ENCODE measurements at places on chromosomes 11 and 22.

DNA sequence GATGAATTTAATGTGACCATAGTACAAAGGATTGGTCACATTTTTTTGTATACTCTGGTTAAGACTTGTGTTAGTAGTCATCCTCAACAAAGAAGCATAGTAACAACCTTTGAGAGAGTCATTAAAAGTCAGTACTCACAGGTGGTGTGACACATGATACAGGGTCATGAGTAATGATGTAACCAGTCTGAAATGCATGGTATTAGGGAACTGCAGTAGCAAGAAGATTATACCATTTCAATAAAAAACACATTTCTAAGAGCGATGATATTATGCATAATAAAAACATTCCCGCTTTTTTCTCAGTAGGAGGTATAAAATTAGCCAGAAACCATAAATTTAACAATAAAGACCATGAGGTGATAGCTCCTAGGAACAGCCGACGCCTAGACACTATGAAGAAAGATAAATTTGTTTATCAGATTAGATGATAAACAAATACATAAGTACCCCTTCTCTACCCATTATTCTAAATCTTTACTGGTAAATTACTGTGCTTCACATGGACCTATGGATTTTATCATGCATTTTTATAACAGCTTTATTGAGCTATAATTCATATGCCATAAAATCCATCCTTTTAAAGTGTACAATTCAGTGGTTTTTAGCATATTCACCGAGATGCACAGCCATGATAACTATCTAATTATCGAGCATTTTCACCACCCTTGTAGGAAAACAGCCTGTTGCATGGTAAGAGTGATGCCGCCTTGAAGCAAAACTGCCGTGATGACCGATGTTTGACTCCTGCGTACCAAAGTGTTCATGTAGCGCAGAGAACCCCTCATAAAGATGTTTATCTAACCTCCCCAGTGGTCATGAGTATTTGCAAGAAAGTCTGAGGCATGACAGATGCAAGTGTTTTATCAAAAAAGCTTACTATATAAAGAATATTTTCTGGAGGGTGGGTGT, 41.8 kb downstream of the TMPRSS5 start:
- DNase-seq = peak; percentile 92

DNA sequence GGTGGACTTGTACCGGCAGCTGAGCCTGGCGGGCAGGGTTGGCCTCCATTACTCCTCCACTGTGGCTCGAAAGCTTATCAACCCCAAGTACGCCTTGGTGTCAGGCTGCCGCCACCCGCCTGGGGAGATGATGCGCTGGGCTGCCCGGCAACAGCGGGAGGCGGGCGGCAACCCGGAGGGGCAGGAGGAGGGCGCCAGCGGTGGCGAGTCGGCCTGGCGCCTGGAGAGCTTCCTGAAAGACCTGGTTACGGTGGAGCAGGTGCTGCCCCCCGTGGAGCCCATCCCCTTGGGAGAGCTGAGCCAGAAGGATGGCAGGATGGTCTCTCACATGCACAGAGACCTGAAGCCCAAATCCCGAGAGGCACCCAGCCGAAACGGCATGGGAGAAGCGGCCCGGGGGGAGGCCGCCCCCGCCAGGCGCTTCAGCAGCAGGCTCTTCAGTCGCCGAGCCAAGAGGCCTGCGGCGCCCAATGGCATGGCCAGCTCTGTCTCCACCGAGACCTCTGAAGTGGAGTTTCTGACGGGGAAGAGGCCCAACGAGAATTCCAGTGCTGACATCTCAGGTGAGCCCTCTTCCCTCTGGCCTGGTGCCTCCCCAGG, 26.7 kb downstream of the FAM83F start:
- DNase-seq = no peak

GRCh38 chr11:6559369-6559768, 44.0 kb downstream of the RRP8 start:
- DNase-seq = no peak

DNA sequence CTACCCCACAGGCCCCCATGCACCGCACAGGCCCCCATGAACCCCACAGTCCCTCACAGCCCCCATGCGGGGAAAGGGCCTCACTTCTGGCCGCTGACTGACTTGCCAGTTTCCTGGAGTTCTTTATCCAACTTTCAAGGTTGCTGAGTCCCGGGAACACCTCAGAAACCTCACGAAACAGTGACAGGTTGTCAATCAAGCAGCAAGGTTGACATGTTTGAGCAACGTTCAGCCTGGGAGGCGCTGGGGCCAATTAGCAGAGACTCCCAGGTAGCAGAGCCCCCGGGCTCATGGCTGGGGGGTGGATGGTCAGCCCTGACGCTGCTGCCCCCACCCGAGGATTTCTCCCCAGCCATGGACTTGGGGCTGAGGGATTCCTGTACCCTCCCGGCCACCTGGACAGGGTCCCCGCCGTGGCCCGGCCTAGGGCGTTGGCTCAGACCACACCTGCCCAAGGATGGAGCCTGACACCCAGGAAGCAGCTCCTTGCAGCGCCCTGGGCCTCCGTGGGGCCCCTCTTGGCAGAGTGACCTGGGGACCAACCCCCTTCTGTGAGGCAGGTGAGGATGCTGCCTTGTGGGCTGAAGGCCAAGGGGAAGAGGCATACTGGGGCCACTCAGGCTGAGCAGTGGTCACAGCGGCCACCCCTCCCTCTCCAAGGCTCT, 33.8 kb upstream of the CCDC188 start:
- DNase-seq = no peak

DNA sequence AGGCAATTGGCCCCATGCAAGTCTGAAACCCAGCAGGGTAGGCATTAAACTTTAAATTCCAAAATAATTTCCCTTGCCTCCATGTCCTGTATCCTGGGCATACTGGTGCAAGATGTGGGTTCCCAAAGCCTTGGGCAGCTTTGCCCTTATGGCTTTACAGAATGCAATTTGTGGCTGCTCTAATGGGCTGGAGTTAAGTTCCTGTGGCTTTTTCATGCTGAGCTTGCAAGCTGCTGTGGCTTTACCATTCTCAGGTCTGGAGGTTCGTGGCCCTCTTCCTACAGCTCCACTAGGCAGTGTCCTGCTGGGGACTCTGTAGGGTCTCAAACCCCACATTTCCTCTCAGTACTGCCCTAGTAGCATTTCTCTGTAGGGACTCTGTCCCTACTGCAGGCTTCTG, 15.0 kb upstream of the BIRC3 start:
- DNase-seq = no peak

Data from foreskin keratinocyte (primary cell).